NCI-H69 (cell line): ENCODE measurements at places on chromosomes 4 and X.

- DNase-seq = peak; percentile 32
Measured at GRCh38 chr4:140928880-140929279, 172.7 kb upstream of the TBC1D9 start.

DNA sequence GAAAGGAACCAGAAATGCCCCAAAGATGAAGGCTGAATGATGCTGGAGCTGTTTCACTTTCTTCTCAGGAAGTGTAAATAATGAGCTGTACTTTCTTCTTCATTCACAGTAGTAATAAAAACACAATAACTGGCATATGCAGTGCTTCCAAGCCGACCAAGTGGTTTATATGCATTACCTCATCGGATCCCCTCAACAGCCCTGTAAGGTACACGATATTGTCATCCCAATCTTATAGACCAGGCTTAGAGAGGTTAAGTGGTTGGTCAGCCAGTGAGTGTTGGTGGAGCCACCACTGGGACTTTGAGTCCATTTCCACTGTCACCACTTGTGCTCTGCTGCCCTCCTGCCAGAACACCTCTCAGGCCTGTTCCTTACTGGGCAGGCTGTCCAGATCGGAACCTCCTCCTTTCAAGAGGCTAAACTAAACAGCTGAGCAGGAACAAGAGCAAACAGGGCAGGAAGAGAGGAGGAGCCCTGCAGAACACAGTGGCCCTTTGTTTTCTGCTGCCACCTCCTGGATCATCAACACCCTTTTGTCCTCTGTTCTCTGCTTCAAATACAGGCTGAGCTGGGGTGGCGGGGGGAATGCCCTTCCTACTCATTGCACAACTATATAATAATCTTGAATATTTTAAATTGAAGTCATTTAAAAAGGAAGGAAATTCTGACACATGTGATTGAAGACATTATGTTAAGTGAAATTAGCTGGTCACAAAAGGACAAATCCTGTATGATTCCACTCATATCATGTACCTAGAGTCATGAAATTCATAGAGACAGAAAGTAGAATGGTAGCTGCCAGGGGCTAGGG is 112.5 kb upstream of the ATP6AP2 start:
- peak; percentile 82 for DNase-seq

DNA sequence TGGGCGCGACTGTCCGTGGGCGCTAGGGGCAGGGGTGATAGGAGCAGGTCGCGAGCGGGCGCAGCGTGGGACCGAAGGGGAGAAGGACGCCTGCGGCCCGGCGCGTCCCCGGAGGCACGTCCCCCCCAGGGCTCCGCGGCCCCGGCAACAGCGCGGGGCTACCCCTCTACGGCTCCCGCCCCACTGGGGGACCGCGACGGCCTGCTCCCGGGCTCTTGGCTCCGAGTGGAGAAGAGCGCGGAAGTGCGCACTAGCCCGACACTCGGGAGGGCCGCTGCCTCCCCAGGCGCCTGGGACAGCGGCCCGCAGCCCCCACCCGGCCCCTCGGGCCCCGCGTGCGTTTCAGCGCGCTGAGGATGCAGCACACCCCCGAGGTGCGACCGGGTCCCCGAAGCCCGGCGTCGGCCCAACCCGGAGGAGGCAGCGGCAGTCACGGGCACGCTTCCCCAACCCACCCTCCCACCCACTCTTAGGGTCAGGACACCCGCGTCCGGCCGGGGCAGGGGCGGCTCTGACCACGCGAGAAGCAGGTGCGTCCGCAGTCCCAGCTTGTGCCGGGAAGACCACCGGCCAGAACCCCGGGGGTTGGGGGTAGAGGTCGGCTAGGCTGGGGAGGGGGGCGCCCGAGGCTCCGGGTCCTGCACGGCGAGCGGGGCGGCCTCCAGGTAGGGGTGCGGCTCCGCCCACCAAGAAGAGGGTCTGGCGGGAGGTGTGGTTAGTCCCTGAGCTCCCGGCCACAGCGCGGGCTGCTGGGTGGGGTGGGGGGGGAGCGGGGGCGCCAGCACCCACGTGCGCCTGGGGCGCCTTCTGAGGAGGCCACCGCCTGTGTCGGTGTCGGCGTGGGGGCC is 18.5 kb upstream of the NAT8L start:
- DNase-seq = peak; percentile 12

- no peak for DNase-seq
Measured at GRCh38 chr4:78528327-78528726, 23.2 kb upstream of the ANXA3 start.

GRCh38 chr4:8386731-8387130 is 53.8 kb downstream of the ACOX3 start:
- no peak for DNase-seq

DNA sequence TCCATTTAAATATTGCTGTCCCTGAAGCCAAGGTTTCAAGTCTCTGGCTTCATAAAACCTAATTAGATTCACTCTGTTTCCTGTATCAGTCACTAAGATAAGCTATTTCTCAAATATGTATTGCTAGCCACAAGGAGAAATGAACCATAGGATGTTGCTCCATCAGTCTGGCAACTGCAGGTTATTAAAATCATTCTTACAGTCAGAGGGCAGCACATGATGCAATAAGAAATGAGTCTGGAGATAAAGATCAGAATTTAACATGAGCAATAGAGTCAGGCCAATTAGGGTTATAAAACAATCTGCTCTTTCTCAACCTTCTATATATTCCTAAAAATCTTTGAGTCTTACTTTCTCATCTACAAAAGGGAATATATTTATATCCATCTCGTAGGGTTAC is 7.2 kb downstream of the PRKG2 start:
- no peak for DNase-seq

DNA sequence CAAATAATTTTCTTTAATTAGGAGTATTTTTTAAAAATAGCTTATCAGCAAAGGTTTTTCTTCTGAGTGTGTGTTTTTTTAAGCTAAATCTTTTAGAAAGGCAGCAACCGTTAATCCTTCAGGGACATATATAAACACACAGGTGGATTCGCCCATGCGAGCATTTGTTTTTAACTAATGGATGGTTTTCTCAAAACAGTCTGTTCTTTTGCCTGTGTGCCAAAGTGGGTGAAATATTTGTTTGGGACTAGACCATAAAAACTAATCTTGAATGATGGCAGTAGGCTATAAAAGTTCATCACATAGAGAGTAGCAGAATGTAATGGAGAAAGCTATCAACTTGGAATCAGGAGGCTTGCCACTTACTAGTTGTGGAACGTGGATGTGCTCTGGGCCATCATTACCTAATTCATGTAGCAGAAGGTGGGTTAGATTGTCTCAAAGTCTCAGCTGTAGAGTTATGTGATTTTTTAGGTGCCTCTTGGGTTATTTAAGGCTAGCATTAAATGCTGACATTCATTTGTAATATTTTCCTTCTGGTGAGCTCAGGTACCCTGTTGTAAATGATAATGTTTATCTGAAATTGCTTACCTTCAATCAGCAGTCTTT is 7.4 kb upstream of the TAPT1 start:
- DNase-seq = no peak

DNA sequence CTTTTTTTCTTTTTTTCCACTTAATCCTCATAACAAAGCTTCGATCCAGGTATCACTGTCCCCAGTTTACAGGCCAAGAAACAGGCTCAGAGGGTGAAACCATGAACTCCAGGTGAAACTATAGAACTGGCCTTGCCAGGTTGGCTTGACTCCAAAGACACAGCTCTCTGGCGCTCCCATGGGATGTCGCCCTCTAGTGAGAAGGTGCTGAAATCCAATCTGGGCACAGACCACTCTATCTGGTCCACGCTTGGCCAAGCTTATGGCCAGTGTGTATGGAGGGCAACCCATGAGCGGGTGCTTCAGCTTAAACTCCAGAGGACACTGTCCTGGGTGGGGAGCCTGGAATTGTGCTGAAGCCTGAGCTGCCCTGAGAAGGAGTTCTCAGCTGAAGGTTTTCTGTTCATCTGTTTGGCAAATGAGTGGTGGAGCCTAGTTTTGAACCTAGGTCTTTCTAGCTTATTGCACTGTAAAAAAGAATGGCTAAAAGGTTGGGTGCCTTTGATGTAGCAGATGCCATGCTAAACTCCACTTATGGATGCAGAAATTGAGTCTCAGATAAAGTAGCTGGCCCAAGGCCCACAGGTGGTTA is 70.5 kb downstream of the SEL1L3 start:
- DNase-seq = peak; percentile 66

DNA sequence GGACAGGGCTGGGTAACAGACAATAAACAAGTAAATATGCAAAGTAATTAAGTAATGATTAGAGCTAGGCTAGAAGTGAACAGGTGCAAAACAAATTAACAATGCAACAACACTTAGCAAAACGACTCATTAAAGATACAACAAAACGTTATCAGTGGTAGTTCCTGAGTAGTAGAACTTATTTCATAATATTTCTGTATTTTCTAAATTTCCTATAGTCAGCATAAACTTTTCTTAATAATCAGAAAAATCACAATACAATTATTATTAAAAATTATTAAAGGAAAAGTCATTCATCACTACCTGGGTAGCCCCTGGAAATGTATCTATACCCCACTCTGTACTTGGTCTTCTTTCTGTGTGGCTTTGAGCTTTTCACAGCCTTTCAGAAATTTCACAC is 166.6 kb downstream of the GBA3 start:
- no peak for DNase-seq

- DNase-seq = peak; percentile 1
Measured at GRCh38 chrX:133698298-133698697, 283.0 kb upstream of the GPC4 start.

- DNase-seq = no peak
Measured at GRCh38 chrX:147757750-147758149, 154.0 kb upstream of the FMR1 start.

- no peak for DNase-seq
Measured at GRCh38 chr4:112142182-112142581, 3.1 kb upstream of the FAM241A start.

- DNase-seq = no peak
Measured at GRCh38 chr4:26874110-26874509, 13.5 kb downstream of the STIM2 start.

- DNase-seq = no peak
Measured at GRCh38 chrX:47458528-47458927, 24.5 kb downstream of the ZNF41 start.

GRCh38 chr4:104973708-104974107 is 173.0 kb upstream of the TET2 start:
- no peak for DNase-seq

DNA sequence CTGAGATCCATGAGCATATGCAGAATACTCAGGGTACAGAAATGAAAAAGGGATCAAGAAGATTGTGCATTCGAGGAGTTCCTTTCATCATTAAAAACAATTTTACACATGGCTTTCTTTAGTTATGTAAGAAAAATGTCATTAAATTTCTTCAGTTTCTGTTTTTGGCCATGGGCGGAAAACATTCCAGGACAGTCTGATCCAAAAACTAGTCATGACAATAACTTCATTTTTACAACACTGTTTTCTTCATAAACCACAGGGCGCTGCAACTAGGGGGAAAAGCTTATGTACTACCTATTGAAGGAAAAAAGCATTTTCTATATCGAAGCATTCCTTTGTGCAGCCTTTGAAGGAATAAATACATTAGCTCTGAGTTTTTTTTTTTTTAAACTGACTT is 28.2 kb downstream of the IL13RA1 start:
- DNase-seq = no peak

DNA sequence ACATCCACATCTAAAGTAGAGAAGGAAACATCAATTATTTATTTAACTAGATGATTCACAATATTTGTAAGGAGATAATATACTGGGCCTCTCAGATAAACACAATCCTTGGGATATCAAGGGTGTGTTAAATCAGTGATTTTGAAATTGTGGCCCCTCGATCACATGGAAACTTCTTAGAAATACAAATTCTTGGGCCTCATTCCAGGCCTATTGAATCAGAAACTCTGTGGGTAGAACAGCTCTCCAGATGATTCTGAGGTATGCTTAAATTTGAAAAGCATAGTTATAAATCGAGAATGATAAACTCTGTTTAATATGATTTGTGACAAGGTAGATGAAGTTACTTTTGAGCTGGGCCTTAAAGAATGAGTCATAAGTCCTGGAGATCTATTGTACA is 64.3 kb upstream of the GPR174 start:
- no peak for DNase-seq

DNA sequence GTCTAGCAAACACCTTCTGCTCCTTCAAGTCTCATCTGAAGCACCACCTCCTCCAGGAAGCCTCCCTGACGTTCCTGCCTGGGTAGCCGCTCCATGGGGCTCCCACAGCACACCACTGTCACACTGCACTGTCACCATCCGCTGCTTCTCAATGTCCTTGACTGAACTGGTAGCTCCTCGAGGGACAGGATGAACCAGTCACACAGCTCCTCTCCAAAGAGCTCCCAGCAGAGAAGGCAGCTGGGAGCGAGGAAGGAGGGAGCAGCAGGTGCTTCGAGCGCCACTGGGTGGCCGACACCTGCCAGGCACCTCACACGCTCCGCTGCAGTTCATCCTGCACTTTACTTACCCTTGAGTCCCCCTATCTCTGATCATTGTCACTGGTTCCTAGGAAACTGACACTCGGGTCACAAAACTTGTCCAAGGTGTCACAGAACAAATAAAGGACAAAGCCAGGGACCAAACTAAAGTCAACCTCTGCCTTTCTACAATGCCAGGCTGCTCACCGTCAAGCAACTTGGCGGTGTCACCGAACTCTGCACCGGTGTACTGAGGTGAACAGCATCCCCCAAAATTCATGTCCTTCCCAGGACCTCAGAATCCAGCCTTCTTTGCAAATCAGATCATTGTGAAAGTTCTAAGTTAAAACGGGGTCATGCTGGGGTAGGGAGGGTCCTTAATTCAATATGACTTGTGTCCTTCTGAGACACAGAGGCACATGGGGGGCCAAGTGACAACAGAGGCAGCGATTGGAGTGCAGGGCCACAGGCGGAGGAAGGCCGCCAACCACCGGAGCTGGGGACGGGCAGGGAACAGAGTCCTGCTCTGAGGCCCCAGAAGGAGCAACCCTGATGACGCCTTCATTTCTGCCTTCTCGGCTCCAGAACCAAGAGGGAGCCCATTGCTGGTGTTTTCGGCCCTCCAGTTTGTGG is 5.5 kb upstream of the S100P start:
- peak; percentile 12 for DNase-seq

DNA sequence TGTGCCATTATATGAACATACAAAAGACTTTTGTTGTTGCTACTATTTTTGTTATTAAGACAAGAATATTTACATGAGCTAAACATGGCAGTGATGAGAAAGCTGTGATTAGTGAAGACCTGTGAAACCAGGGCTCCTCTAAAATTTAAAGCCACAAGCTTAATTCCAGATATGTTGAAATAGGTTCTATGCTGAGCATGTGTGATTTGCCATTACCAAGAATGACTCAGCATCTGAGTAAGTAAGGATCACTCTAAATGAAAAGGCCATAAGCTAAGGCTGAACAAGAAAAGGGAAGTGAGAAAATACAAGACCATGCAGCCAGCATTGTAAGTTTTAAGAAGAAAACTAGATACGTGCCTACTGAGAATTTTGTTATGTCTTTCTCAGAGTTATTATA is 75.9 kb upstream of the CAMK2D start:
- peak; percentile 53 for DNase-seq

- DNase-seq = no peak
Measured at GRCh38 chr4:1201851-1202525, 29.6 kb upstream of the SPON2 start.

- no peak for DNase-seq
Measured at GRCh38 chr4:5870701-5871100, 22.2 kb downstream of the CRMP1 start.

DNA sequence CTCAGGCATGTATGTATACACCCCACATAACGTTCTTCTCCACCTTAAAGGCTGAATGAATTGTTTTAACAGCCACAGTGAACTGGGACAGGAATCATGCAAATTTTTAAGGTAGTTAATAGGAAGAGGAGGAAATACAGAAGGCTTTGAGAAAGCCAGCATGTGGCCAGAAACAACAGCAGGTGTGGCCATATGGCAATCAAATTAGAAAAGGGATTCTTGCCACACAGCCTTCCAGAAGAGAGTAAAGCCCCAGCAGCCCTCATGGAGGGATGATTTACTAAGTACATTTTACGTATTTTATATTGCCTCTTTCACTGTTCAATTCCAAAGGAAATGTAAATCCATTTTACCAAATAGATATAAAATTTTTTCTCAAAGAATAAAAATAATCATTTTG is 792.2 kb downstream of the ADGRL3 start:
- peak; percentile 88 for DNase-seq
